ENCODE measurements at places on chromosomes 5 and 9. TPM values are rescaled to one million over a fixed set of nuclear protein-coding genes. Genes with fewer than 3 reads are reported as not detected.

GRCh38 chr9:130024597-130024994 is 18.4 kb downstream of the FNBP1 start:
- no peak for DNase-seq

DNA sequence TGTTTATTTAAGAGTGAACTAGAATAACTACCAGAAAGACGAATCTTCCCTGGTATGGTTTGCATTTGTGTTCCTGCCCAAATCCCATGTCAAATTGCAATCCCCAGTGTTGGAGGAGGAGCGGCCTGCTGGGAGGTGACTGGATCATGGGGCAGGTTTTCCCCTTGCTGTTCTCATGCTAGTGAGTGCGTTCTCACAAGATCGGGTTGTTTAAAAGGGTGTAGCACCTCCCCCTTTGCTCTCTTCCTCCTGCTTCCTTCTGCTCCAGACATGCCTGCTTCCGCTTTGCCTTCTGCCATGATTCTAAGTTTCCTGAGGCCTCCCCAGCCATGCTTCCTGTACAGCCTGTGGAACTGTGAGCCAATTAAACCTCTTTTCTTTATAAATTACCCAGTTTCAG is 210.3 kb upstream of the TBC1D2 start:
- no peak for DNase-seq

DNA sequence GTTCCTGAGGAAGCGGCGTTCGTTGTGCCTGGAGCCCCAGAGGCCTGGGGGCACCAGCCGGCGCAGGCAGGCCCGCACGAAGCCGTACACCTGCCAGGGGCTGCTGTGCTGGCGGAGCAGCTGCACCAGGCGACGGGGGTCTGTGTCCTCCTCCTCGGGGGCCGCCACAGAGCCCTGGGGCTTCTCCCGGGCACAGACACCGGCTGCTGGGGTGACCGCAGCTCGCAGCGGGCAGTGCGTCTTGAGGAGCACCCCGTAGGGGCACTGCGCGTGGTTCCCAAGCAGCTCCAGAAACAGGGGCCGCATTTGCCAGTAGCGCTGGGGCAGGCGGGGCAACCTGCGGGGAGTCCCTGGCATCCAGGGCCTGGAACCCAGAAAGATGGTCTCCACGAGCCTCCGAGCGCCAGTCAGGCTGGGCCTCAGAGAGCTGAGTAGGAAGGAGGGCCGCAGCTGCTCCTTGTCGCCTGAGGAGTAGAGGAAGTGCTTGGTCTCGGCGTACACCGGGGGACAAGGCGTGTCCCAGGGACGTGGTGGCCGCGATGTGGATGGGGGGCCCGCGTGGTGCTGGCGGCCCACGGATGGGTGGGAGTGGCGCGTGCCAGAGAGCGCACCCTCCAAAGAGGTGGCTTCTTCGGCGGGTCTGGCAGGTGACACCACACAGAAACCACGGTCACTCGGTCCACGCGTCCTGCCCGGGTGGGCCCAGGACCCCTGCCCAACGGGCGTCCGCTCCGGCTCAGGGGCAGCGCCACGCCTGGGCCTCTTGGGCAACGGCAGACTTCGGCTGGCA is 1.3 kb downstream of the TERT start:
- DNase-seq, result no peak

GRCh38 chr9:75876999-75877640 is 13.4 kb upstream of the PCSK5 start:
- DNase-seq, result no peak

- no peak for DNase-seq
Measured at GRCh38 chr9:114446036-114446435, 58.3 kb upstream of the AKNA start.

DNA sequence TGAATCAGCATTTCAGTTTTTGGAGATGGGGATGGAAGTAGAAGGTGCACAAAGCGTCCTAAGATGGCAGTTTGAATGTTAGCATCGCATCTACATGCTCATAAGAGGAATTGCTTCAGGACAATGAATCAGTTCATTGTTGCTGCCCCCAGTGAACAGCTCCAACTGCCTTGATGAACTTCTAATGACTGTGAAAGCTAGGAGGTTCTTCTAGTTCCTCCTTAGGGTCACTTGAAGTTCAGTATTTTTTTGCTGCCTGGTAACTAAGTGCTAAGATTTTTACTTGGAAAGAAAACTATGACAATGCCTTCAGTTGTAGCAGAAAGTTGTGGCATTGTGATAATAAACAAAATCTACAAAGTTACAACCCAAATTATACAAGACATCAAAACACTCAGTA is 271.6 kb downstream of the RAB3C start:
- DNase-seq, result no peak

DNA sequence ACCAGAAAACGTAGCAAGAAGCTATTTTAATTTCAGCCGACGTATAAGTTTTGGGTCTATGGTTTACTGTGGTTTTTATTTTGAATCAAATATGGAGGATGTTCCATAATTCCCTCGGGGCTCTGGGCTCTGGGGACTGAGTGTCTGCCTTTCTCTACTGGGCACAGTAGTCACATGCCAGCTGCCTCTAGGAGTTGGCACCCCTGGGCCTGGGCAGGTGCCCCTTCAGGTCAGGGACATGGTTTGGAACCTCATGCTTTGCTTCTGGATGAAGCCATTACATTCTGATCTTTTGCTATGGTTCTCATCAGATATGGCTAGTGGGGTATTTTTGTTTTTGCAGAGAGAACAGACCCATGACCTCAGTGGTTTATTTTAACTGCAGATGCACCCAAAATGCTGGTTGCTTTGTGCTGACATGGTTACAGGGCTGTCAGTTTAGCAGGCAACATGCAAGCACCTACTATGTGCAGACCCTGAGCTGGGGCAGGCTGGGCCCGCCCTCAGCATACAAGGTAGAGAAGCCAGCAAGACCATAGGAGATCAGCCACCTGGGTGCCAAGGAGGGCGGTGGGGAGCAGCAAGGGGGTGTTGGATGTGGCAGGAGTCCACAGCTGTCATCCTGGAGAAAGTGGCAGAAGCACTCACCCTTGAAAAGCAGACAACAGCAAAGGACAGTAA is 54.5 kb upstream of the PSD2 start:
- DNase-seq, result no peak

- DNase-seq, result no peak
Measured at GRCh38 chr9:34876096-34876495, 82.0 kb upstream of the PHF24 start.

The CFAP157 gene
- not detected for total RNA-seq

The PFN3 gene
- total RNA-seq, result not detected

The CDC20B gene
- 0.28 TPM for total RNA-seq

The TLX3 gene
- total RNA-seq, result not detected
